ENCODE measurements at places on chromosomes 12 and 14.

DNA sequence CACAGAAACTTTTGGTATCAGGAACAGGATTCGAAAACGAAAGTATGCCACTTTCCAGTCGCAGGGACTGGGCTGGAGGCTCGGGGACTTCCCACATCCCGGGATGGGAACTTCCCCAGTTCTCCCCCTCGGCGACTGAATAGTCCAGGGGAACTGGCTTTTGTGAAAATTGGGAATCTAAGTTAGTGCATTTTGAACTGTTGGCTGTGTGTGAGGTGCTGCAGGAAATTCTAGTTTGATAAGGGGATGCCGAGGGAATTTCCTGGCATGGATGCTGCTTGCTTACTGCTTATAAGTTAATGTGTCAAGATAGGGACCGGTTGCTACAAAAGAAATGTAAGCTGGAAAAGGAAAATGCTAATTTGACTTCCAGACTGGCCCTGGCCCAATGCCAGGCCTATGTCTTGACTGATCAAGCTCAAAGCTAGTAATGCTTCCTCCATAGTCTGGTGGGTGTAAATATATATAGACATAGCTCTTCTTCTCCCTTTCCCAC is 73.4 kb upstream of the EIF5 start:
- no peak for DNase-seq

GRCh38 chr12:104656921-104657320 is 200.2 kb downstream of the CHST11 start:
- DNase-seq = no peak

DNA sequence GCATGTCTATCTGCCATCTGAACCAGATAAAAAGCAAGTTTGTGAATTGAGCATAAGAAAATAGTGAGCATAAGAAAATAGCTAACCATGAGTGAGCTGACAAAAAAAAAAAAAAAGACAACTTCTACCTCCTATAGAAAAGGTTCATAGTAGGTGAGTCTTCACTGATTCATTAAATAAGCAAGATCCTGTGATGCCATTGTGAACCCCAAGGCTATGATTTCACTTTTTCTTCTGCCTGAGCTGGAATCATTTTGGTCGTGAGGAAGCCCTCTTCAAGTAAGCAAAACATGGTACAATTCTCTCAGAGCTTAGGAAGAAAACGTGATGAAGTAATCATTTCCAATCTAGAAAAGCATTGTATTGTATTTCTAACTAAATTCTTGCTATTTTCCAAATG is 1.2 kb downstream of the PIK3C2G start:
- no peak for DNase-seq

GRCh38 chr12:123264642-123265041 is 7.0 kb downstream of the CDK2AP1 start:
- no peak for DNase-seq

- no peak for DNase-seq
These were observed 15.1 kb upstream of the WNK1 start for GRCh38 chr12:737122-737739.

DNA sequence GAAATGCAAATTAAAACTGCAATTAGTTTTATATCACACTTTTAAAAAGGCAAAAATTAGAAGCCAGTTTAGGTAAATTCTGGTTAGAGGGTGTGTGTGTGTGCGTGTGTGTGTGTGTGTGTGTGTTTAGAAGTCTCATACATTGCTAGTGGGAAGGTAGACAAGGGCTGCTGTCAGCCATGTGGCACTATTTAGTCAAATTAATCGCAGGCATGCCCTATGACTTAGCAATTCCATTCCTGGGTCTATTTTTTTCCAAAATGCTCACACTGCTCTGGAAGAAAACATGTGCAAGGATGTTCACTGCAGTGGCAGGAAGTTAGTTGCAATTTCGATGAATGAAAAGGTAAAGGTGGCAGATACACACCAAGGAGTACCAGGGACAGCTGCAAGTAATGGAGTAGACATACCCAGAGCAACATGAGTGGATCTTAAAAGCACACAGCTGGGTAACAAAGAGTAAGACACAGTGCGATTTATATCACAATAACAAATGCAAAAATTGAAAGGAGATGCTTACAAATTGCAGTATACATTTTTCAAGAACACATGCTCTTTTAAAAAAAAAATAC is 11.6 kb downstream of the CAPZA3 start:
- no peak for DNase-seq

- no peak for DNase-seq
These were observed 122.1 kb upstream of the NPAS3 start for GRCh38 chr14:32816588-32816987.
